Kidney (tissue), 22 donors: ENCODE measurements at places on chromosomes 3 and 15. TPM values are rescaled to one million over a fixed set of nuclear protein-coding genes. Genes with fewer than 3 reads are reported as not detected.

DNA sequence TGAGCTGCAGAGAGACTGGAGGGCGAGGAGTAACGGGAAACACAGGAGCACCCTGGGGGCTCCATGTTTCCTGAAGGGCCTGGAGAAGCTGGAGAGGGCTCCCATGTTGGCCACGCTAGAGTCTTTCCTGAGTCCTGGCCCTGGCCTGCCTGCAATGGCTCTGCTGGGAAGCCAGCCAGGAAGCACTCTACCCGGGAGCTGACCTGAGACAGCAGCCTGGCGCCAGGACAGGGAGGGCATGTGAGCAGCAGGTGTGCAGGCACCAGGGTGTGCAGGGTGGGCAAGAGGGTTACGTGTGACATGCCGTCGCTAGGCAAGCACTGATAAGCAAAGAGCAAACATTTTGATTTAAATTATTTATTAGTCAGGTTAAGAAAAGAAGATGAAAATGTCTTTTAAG is 301.4 kb downstream of the OCA2 start:
- H3K4me3 ChIP-seq = no peak overlapping the region
- H3K4me1 ChIP-seq = no peaks in the 10 kb centered on the region

- H3K36me3 ChIP-seq = no peaks in the 10 kb centered on the region
- H3K27ac ChIP-seq = peak overlapping the region; percentile 7
- H3K27me3 ChIP-seq = no peaks in the 10 kb centered on the region
- H3K4me3 ChIP-seq = no peak overlapping the region
These were observed 73.1 kb upstream of the BHLHE40 start for GRCh38 chr3:4906107-4906621.

- no peaks in the 10 kb centered on the region for H3K4me1 ChIP-seq
- H3K27me3 ChIP-seq = no peaks in the 10 kb centered on the region
- H3K36me3 ChIP-seq = no peaks in the 10 kb centered on the region
- no peak overlapping the region for H3K27ac ChIP-seq
- H3K4me3 ChIP-seq = no peak overlapping the region
These were observed 27.5 kb upstream of the CFAP161 start for GRCh38 chr15:81106560-81106959.

The GHSR gene
- total RNA-seq = not detected

The MGLL gene
- total RNA-seq = 250 TPM

DNA sequence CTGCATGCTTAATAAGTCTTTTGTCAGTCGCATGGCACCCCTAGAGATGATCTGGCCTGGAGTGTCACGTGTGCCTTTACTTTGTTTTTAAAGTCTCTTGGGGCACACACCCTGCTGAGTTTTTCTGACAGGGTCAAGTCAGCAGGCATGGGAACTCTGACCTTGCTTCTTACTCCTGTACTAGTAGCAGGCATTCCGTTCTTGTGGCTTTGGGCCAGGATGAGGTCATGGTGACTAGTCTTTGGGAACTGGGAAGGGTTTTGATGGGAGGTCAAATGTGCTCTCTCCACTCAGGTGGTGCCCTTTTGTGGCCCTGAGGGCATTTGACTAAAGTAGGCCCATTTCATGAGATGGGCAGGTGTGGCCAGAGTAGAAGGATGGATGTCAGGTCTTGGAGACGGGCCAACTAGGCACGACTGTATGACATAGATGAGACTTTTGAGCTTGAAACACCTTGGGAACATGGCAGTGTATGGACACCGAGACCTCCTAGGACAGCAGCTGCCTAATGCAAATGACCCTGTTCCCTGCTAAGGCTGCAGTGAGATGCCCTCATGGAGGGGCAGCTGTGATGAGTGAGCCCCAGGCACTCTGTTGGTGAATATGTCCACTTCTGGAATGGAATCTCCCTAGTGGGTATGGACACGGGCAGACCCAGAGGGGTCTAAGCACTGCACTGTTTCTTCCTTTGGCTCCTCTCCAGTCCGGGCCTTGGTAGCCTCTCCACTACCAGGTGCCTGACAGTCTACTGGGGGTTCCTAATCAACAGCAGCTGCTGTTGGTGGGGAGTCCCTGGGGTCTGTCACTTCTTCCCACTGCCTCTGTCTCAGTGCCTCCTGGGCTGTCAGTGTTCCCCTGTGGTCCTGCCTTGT is 16.4 kb downstream of the SRPRB start:
- no peaks in the 10 kb centered on the region for H3K4me1 ChIP-seq
- no peaks in the 10 kb centered on the region for H3K27me3 ChIP-seq
- H3K36me3 ChIP-seq = peaks cover 13% of the 10 kb centered on the region
- no peak for DNase-seq

- H3K4me1 ChIP-seq = no peaks in the 10 kb centered on the region
- H3K27ac ChIP-seq = no peak overlapping the region
- DNase-seq = no peak
These were observed 36.2 kb downstream of the AP4E1 start for GRCh38 chr15:50944672-50945071.

- H3K4me1 ChIP-seq = no peaks in the 10 kb centered on the region
- H3K4me3 ChIP-seq = no peak overlapping the region
These were observed 526.0 kb downstream of the FOXP1 start for GRCh38 chr3:71057526-71057894.

The CCDC80 gene
- 57.5 TPM for total RNA-seq

GRCh38 chr3:126999383-126999782 is 16.5 kb downstream of the PLXNA1 start:
- no peaks in the 10 kb centered on the region for H3K4me1 ChIP-seq
- no peak overlapping the region for H3K4me3 ChIP-seq
- no peaks in the 10 kb centered on the region for H3K27me3 ChIP-seq
- no peak for DNase-seq
- no peak overlapping the region for H3K27ac ChIP-seq

GRCh38 chr15:31200735-31201151 is 99.2 kb upstream of the TRPM1 start:
- peaks cover 12% of the 10 kb centered on the region for H3K4me1 ChIP-seq
- H3K27me3 ChIP-seq = no peaks in the 10 kb centered on the region
- H3K27ac ChIP-seq = no peak overlapping the region

The NAALADL2 gene
- total RNA-seq = 20.2 TPM

GRCh38 chr3:126998320-126998719 is 15.4 kb downstream of the PLXNA1 start:
- no peaks in the 10 kb centered on the region for H3K36me3 ChIP-seq
- DNase-seq = no peak
- H3K27me3 ChIP-seq = no peaks in the 10 kb centered on the region
- H3K4me1 ChIP-seq = peaks cover 25% of the 10 kb centered on the region

GRCh38 chr3:195117978-195118581 is 152.9 kb downstream of the XXYLT1 start:
- no peaks in the 10 kb centered on the region for H3K36me3 ChIP-seq
- no peaks in the 10 kb centered on the region for H3K27me3 ChIP-seq
- H3K4me1 ChIP-seq = peaks cover 8% of the 10 kb centered on the region

The CSTA gene
- total RNA-seq = 4.6 TPM

GRCh38 chr3:31546162-31546561 is 13.4 kb downstream of the STT3B start:
- no peak overlapping the region for H3K27ac ChIP-seq
- H3K4me3 ChIP-seq = no peak overlapping the region
- peak; percentile 30 for DNase-seq
- no peaks in the 10 kb centered on the region for H3K4me1 ChIP-seq
- no peaks in the 10 kb centered on the region for H3K36me3 ChIP-seq

DNA sequence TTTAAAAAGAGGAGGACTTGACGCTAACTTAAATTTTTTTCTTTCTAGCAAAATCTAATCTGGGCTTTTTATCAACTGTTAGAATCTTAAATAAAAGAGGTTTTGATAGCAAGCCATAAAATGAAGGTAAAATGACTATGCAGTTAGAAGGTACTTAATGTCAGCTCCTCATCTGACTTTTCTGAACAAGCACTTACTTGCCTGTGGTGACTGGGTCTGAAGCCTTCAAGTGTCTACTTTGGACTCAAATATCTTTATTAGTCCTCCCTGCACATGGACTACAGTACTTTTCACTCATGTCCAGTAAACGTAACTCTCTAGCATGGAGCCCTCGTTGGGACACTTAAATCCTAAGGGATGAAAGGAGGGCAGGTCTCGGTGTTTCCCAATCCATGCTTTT is 135.9 kb downstream of the P2RY1 start:
- no peak for DNase-seq
- no peaks in the 10 kb centered on the region for H3K27me3 ChIP-seq
- H3K27ac ChIP-seq = no peak overlapping the region
- no peak overlapping the region for H3K4me3 ChIP-seq

- H3K27ac ChIP-seq = no peak overlapping the region
- no peaks in the 10 kb centered on the region for H3K4me1 ChIP-seq
- H3K4me3 ChIP-seq = no peak overlapping the region
- DNase-seq = peak; percentile 50
These were observed 9.1 kb upstream of the SCG3 start for GRCh38 chr15:51672155-51672687.

- no peaks in the 10 kb centered on the region for H3K27me3 ChIP-seq
- no peaks in the 10 kb centered on the region for H3K4me1 ChIP-seq
- no peak for DNase-seq
- H3K36me3 ChIP-seq = no peaks in the 10 kb centered on the region
These were observed 277.9 kb upstream of the GADL1 start for GRCh38 chr3:31172336-31172735.

DNA sequence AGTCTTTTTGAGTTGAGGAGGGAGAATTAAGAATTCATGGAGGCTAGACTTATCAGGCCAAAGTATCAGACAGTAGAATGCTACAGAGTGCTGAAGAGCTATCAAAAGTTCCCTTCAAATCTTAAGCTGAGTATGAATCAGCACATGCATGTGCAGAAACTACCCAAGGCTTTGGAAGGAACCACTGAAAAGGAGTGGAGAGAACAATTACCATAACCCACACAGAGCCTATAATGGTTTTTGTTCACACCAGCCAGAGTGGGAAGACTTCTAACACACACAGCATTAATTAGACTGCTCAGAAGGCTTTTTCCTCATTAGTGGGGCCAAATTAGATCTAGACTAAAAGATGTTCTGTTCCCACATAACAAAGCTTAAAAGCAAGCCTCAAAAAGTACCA is 83.7 kb upstream of the SLC6A11 start:
- no peaks in the 10 kb centered on the region for H3K36me3 ChIP-seq
- no peak overlapping the region for H3K4me3 ChIP-seq
- no peak overlapping the region for H3K27ac ChIP-seq

DNA sequence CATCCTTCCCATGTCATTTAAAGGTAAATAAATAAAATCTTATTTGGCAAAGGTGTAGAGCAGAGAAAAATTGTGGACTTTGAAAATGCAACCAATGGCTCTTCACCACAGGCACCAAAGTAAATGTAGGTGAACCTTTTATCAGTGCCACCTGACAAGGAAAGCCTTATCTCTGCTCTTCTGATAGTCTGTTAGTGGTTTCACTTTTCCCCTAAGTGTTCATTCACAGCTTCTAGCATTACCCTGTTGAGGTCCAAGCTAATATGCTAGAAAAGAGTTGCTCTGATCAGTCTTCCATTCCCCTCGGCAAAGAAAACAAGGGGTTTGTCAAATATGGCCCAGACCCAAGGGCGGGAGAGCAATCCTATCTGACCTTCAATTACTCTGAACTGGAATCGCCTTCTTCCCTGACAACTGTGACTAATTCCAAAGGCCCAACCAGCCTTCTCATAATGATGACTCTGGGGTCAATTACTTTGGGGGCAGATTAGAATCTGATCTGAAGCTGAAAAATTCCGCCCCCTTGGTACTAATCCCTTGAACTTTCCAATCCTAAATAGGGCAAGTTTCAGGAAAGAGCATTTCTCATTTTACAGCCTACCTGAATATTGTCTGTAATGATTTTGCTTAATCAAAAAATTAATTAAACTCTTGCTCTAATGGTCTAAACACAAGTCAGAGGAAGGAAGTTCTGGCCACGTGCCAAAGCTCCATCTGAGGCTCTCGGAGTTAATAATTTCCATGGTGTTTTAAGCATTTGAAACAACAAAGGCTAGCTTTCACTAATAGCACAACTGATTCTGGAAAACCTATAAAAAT is 52.4 kb downstream of the SETMAR start:
- H3K4me1 ChIP-seq = peaks cover 18% of the 10 kb centered on the region
- no peaks in the 10 kb centered on the region for H3K27me3 ChIP-seq
- no peak overlapping the region for H3K4me3 ChIP-seq
- H3K36me3 ChIP-seq = no peaks in the 10 kb centered on the region
- peak overlapping the region; percentile 74 for H3K27ac ChIP-seq

The PARP6 gene
- total RNA-seq = 69.7 TPM

The ATP8B4 gene
- 12.5 TPM for total RNA-seq

The INAFM2 gene
- 21.6 TPM for total RNA-seq

The CPNE9 gene
- 0.16 TPM for total RNA-seq

GRCh38 chr3:115380883-115381572 is 233.9 kb upstream of the ZBTB20 start:
- no peak overlapping the region for H3K27ac ChIP-seq
- H3K4me3 ChIP-seq = no peak overlapping the region
- DNase-seq = no peak
- H3K36me3 ChIP-seq = no peaks in the 10 kb centered on the region
- H3K4me1 ChIP-seq = no peaks in the 10 kb centered on the region
- H3K27me3 ChIP-seq = no peaks in the 10 kb centered on the region

DNA sequence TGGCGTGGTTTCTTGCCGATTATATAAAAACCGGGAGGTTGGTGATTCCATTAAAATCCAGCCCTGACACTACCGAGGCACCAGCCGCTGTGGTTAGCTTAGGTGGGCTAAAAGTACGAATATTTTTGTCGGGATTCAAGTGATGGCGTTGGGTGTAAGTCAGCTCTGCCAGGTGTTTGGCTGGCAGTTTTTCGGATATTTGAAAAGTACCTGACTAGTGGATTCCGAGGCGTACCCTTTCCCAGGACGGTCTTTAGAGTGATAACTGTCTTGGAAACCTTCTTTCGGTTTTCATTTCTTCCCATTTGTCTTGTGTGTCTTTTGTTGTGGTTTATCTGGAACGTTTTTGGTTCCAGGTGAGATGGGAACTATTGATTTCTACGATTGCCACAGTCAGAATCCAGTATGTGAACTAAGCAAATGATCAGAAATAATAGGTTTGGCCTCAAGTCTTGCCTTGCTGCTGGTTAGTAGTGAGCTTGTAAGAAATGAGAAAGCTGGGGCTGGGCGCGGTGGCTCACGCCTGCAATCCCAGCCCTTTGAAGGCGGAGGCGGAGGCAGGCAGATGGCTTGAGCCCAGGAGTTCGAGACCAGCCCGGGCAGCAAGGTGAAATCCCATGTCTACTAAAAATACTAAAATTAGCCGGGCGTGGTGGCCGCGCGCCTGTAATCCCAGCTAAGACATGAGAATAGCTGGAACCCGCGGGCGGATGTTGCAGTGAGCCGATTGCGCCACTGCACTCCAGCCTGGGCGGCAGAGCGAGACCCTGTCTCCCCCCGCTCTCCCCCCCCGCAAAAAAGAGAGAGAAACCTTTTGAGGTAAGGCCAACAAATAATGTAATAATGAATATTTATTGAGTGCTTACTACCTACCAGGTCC is 1.4 kb downstream of the FYTTD1 start:
- peaks cover 8% of the 10 kb centered on the region for H3K4me1 ChIP-seq
- H3K4me3 ChIP-seq = peak overlapping the region; percentile 87
- H3K27me3 ChIP-seq = no peaks in the 10 kb centered on the region
- peak overlapping the region; percentile 97 for H3K27ac ChIP-seq
- H3K36me3 ChIP-seq = no peaks in the 10 kb centered on the region

DNA sequence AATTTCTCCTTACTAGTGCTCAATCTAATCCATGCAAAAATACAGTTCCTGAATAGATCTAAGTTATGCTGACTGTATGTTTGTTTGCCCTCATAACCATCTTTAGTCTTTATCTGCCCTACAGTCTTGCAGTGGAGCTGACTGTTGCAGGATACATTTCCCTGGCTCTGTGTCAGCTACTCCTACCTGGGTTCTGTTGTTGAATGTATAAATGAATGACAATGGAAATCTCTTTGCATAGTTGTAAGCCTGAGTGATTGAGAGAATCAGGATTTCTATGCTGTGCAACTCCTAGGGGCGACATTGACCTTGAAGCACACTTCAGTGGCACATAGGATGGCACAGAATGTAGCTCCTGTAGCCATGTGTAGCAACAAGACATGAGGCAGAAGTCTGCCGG is 16.0 kb upstream of the ZBBX start:
- H3K36me3 ChIP-seq = no peaks in the 10 kb centered on the region
- H3K27ac ChIP-seq = no peak overlapping the region
- no peak for DNase-seq
- no peaks in the 10 kb centered on the region for H3K27me3 ChIP-seq
- no peaks in the 10 kb centered on the region for H3K4me1 ChIP-seq
